ENCODE measurements at places on chromosomes 11 and 22.

GRCh38 chr11:94537031-94537600, 6.6 kb upstream of the FUT4 start:
- no peak for DNase-seq

DNA sequence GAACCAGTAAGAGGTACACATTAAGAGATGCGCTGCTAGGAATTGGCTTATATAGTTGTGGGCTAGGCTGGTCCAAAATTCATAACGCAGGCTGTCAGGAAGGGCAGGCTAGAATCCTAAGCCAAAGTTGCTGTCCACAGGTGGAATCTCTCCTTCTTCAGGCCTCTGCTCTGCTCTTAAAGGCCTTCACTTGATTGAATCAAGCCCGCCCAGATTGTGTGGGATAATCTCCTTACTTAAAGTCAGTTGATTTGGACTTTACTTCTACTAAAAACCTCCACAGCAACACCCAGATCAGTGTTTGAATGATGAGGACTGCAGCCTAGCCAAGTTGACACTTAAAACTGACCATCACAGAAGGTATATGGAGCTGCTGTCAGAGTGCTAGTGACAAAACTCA, 68.8 kb downstream of the LRRC32 start:
- DNase-seq, result no peak

DNA sequence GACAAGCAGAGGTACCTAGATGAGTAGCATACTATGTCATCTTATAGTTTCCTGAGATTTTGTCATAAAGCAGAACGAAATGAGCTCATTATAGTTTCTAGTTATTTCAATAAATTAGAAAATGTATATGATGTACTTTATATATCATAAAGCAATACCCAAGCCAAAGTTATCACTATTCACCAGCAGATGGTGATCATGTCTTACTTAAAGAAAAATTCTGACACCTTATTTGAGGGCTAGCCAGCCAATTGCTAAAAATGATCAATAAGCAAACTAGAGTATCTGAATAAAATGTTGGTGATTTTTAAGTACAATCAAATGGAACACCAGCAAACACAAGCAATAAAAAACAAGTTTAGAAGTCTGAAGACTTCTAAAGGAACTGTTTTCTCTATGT, 44.1 kb downstream of the RSF1 start:
- DNase-seq, result no peak

- DNase-seq, result no peak
Observed at GRCh38 chr11:94838027-94838731, 70.0 kb downstream of the AMOTL1 start.

DNA sequence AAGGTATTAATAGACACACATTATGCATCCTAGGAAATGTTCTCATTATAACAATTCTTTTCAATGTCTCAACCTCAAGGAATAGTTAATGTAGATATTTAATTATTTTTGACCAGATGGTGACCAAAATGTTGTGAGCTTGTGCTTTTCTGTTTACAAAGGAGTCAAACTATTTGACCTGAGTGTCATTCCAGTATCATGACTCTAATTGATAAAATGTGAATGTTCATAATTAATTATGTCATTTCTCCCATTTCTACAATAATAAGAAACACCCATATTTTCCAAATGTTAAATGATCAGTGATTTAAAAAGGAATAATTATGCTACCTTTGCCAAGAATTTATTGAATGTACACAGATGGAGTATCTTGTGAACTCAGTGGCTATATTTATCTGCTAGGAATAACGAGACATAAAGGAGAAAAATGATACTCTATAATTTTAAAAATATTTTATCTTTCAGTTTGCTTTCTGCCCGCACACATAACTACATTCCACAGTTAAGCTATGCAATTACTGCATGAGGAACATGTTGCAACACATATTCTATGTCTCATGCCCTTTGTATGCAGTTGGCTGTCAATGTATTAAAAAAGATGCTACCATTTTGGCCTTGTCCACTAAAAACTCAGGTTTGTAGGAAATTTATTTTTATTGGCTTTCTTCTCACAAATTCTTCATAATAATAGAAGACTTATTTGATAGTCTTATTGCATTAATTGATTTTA, 376.7 kb upstream of the CCDC179 start:
- DNase-seq, result no peak

- DNase-seq, result no peak
Observed at GRCh38 chr11:127037596-127037995, 37.0 kb upstream of the KIRREL3 start.

- DNase-seq, result no peak
Observed at GRCh38 chr11:124863137-124863825, 2.0 kb upstream of the ROBO3 start.

DNA sequence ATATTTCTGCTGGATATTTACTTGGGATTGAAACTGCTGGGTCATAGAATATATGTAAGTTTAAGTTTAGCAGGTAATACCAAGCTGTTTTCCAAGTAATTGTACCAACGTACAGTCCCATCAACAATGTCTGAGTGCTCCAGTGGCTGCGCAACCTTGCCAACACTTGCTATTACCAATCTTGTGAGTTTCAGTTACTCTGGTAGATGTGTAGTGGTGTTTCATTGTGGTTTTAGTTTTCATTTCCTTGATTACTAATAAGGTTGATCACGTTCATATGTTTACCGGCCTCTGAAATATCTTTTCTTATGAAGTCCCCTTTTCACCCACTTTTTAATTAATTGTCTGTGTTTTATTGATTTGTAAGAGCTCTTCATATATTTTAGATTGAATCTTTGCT, 370.6 kb upstream of the CADM1 start:
- DNase-seq, result no peak

GRCh38 chr22:31081963-31082605, 966 bp downstream of the SMTN start:
- DNase-seq, result no peak

GRCh38 chr11:121575963-121576290, 123.2 kb upstream of the SORL1-AS1 start:
- no peak for DNase-seq

DNA sequence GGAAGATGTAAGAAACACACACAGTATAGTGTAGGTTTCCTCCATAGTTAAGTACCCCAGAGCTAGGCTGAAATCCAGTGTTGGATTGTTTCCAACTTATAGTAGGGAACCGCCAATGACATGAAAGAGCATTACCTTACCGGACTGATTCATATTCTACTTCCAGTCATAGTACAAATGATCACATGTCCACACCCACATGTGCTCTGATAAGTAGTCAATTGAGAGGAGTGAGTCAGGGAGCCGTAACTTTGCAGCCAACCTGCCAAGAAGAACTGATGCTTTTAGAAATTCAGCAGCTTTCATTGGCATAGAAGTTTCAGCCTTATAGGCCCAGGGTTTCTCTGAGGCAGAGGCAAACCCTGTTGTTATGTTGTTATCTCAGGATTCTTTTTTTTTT, 240.6 kb downstream of the ETS1 start:
- no peak for DNase-seq

DNA sequence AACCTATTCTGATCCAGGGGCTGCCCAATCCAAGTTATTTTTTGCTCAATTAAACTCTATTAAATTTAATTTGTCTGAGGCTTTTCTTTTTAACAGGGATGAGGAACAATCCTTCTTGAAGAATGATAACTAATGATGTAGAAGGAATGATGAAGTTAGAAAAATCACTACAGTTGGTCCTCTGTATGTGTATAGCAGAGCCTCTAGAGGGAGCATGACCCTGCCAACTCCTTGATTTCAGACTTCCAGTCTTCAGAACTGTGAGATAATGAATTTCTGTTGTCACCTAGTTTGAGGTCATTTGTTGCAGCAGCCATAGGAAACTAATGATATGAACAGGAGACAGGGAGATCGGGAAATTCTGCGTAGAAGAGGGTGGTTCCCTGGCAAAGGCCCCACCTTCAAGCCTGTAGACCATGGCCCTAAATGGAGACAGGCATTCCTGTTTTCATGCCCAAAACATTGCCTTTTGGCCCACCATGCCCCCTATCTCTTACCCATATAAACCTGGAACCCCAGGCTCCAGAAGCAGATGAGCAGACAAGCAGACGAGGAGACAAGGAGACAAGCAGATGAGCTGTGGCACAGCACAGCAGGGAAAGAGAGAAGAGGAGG, 7.7 kb upstream of the QSER1 start:
- DNase-seq, result no peak

- DNase-seq, result no peak
Observed at GRCh38 chr22:50306753-50307749, at the start of gene PLXNB2. Gene PLXNB2 (minus strand): TSS chr22:50307646. CDS start chr22:50290584, 17,062 bp downstream.

DNA sequence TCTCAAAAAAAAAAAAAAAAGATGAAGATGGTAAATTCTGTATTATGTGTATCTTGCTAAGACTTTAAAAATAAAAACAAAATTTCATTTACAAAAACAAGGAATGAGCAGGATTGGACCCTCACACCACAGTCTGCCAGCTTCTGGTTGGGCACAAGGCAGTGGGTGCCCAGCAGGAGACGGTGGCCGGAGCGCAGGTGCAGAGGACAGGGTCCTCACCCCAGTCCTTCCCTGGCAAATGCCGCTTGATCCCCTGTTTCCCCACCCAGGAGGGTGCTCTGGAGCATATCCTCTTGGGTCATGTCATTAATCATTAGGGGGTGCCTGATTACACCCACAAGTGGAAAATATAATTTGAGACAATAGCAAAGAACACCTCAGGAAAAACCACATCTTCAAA, 31.2 kb downstream of the SHANK2 start:
- DNase-seq, result no peak

- no peak for DNase-seq
Observed at GRCh38 chr11:129538323-129538722, 162.7 kb downstream of the BARX2 start.

GRCh38 chr11:75476739-75477613, 44.0 kb upstream of the KLHL35 start:
- no peak for DNase-seq

DNA sequence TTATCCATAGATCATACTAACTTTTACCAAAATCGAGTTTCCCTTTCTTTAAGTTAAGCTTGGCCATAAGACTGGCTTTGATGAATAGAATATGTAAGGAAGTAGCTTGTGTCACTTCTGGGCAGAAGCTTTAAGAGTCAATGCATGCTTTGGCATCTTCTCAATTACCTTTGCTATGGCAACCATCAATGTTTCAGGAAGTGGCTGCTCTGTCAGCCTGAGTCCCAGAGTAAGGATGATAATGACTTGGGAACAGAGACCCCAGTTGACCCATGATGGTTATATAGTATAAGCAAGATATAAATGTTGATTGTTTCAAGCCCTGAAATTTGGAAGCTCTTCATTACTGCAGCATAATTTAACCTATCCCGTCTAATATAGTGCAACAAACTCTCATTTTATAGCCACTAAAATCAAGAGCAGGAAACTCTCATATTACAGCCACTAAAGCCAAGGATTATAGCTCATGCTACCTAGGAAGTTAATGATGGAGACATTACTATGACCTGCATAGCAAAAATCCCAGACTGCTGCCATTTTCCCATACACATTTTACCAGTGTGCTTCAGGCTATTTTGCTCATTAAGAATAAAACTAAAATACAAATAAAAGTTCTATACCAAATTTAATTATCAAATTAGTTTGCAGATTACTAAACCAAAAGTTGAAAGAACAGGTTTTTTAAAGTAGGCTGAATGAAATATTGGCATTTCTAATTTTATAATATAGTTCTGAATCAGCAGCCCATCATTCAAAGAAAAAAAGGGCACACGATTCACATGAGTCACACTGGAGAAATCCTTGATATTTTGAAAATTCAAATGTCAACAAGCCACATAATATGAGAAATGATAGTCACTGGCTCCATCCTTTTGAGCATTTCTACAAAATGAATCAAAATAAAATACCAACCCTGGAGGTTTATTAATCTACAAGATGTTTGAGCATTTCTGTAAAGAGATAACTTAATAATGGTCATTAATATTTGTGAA, 23.8 kb downstream of the FSHB start:
- DNase-seq, result no peak

GRCh38 chr22:40376149-40376548, 5.8 kb downstream of the SGSM3 start:
- no peak for DNase-seq

GRCh38 chr11:11740073-11740702, 101.6 kb upstream of the USP47 start:
- no peak for DNase-seq

GRCh38 chr11:116835791-116836631, 1.4 kb downstream of the APOA1 start:
- DNase-seq, result peak; percentile 61

DNA sequence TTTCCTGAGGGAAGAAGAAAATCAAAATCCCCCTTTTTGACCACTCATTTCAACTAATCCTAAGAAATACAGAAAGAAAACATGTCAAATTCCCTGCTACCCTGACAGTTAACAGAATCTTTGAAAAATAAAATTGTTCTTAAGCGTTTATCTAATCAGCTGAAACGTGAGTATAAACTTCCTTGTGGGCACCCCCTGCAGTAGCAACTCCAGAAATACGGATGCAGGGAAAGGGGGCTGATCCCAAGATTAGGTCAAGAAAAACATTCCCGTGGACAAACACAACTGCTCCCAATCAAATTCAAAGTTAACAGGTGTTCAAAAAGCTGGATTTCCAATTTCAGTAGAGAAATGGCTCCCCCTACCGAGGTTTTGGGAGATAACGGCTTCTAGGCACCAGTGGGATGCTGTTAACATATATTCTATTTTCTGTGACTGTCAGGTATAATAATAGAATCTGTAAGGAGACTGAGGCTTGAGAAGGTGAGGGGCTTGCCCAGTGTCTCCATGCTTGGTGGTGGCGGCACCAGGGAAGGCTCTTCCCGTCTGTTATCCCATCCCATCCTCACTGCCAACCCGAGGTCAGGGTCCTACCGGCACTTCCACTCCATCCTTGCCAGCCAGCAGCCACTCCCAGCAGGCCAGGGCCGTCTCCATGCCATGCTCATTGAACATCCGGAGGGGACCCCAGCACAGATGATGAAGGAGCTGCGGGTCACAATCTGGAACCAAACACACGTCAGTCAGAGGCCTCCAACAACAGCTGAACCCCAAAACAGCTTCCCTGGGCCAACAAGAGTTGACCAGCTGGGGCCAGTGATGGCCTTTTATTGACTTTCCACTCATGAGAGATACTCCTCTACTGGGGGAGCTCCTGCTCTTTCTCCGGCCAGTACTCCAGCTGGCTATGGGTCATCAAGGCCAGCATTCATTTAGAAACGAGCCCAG, 32.0 kb upstream of the SERPIND1 start:
- no peak for DNase-seq

GRCh38 chr22:48258064-48258701, 1495.7 kb downstream of the TBC1D22A start:
- no peak for DNase-seq
